ENCODE measurements at places on chromosomes 7 and 10.

DNA sequence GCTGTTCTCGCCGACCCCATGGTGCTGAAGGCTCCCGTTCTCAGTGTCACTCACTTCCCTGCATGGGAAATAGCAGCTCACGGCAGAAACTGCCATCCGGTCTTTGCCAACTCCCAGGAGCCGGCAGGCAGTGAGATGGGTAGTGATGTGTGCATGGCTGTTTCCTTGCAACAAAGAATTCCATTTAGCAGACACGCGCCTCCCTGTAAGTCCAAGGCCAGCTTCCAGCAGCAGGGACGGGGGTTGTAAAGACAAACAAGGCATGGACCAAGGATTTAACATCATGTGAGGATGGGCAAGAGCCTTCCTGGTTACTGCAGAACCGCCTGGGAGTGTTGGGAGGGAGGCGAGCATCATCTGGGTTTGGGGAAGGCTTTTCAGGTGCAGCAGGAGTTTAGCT, 273.1 kb downstream of the GLRX3 start:
- no peak for DNase-seq

DNA sequence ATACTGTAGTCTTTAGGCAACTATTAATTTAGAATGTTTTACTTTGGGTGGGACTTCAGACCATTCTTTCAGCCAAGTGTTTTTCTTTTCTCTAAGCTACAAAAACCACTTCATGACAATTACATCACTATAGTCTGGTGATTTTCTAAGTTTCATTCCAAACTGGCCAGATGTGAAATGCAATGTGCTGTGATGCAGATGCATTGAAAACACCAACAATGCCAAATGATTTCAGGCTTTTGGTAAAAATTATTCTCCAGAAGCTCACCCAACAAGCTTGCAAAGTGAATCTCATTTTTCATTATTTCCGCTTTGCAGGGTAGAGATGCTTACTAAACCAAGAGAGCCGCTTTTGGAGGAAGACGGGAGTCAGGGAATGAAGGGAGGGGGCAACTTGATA, 118.4 kb upstream of the ANK3 start:
- no peak for DNase-seq

DNA sequence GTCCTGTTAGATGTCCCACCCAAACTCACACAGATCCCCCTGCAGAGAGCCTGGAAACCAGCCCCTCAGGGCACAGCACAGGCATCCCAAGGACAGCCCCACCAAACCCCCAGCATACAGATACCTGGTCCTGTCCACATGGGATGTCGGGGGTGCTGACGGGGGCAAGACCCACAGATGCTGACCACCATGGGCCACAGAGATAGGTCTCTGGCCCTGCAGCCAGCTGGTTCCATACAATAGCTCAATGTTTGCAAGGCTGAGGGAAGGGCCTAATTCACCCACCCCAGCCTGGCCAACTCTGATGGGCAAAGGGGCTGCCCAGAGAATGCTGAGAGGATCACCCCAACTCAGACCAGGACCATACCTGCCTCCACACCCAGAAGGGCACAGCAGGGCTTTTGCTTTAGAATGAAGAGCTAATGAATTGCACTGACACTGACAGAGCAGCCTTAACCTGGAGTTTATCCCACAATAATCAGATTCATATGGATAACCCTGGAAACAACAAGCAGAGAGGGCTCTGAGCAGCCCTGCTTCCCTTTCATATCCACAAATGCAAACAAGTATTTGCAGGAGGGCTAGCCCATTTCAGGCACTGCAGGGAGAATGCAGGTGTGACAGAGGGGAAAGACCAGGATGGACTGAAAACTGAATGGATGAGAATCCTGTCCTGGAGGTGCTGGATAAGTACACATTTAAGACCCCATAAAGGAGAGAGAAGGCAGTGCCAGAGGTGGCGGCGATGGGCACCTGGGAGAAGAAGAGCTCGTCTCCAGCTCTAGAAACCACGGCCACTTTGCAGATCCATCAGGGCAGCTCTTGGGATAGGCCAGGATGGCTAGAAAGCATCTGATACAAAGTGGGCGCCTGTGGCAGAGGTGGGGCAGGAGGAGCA, 126.7 kb downstream of the TNS3 start:
- DNase-seq: no peak

DNA sequence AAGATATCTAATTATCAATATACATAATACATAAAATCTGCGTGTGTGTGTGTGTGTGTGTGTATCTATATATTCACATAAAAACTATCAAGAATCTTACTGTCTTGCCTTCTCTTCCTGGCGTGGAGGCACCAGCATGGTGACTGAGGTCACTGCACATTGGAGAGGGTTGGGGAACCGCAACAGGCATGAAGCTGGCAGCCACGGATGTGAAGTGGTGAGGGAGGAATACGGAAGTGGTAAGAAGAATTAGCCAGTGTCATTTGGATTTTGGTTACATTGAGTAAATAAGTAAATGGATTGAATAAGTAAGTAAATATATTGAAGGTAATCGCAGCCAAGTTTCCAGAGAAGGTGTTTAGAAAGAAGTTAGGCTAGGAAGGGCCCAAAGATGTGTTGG, 85.1 kb downstream of the TRIM24 start:
- DNase-seq: no peak

- DNase-seq: no peak
Observed at GRCh38 chr10:132249824-132250375, 57.9 kb downstream of the STK32C start.

- DNase-seq: no peak
Observed at GRCh38 chr7:112929421-112929820, 139.2 kb upstream of the TMEM168 start.

- DNase-seq: no peak
Observed at GRCh38 chr10:102629661-102630614, 14.3 kb upstream of the TRIM8 start.

- DNase-seq: no peak
Observed at GRCh38 chr10:5614155-5614721, 52.2 kb downstream of the ASB13 start.

DNA sequence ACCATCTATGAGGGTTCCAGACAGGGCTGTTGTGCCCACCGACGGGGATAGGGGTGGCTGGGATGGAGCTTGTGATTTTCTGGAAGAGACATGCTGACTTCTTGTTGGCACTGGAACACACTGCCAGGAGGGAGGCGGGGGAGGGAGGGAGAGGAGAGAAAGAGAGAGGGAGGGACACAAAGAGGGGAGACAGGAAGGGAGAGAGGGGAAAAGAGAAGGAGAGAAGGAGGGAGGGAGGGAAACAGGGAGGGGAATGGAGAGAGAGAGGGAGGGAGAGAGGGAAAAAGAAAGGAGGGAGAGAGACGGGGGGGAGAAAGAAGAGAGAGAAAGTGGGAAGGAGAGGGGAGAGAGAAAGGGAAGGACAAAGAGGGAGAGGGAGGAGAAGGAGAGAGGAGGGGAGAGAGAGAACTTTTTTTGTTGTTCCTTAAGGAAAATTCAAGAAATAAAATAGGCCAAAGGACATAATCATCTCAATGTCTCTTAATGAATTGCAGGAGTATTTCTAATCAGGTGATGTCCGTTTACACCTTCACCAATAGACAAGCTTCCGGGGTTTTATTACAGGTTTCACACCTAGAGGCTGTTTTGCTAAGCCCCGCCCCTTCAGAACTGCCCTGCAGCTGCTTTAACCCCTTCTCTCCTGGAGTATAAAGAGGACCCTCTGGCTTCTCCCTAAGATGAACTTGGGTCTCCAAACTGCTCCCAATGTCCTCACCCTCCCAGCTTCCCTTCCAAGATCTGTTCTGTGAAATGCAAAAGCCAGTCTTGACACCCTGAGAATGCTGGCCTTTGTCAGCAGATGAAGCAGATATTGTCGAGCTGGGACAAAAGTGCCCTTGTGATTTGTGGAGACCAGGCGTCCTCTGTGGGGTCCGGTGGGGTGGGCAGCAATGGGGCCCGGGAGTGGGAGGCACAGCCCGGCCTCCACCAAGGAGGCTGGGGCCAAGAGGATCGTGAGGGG, 82.0 kb upstream of the GTF2IRD1 start:
- DNase-seq: no peak

DNA sequence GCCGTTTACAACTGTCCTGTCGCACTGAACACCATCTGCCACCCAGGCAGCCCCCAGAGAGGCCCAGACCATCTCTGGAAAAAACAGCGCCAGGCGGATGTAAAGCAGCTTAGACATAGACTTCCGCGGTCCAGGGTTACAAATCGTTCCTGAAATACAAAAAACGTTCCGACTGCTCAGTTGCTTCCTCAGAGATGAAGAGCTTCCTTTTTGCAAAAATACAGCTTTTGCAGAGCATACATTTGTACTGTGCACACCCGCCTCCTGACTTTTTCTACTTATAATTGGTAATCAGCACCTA, 11.4 kb downstream of the DAGLB start:
- no peak for DNase-seq

- DNase-seq: peak; percentile 16
Observed at GRCh38 chr7:157501581-157501980, 164.8 kb downstream of the DNAJB6 start.

DNA sequence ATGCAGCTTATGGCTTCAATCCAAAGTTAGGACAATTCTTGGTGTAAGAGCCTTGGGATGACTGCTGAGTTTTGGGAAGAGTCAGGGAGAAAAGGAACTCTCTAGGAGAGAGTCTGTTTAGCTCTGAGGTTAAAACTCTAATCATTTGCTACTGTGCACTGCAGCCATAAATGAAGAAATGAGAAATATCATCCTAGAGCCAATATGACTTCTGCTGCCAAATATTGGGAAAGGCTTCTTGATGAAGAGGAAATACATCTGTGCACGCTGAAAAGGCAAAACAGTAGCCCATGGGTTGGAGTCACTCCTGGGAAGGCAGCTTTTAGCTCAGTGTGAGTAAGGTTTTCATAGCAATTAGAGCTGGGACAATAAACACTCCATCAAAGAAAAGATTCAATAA, 308.8 kb downstream of the SFMBT2 start:
- DNase-seq: no peak

GRCh38 chr7:34832020-34832419, 174.0 kb downstream of the NPSR1 start:
- no peak for DNase-seq

- no peak for DNase-seq
Observed at GRCh38 chr7:13551503-13551902, 438.0 kb downstream of the ETV1 start.

GRCh38 chr7:37081436-37081835, 357.1 kb upstream of the AOAH start:
- peak; percentile 9 for DNase-seq

GRCh38 chr7:16791905-16792698, 12.7 kb downstream of the AGR2 start:
- no peak for DNase-seq

- DNase-seq: no peak
Observed at GRCh38 chr7:70646536-70647248, 485.3 kb upstream of the GALNT17 start.

GRCh38 chr7:26648554-26648953, 215.8 kb downstream of the SKAP2 start:
- no peak for DNase-seq

GRCh38 chr10:77922566-77923179, 3.9 kb downstream of the DLG5 start:
- DNase-seq: no peak

GRCh38 chr7:98105942-98106544, 619 bp upstream of the LMTK2 start:
- DNase-seq: peak; percentile 5

- no peak for DNase-seq
Observed at GRCh38 chr10:4067931-4068561, 283.0 kb upstream of the KLF6 start.

- no peak for DNase-seq
Observed at GRCh38 chr7:77537136-77537777, at the start of gene PTPN12. TSS of gene PTPN12 (plus strand) at chr7:77537295. CDS start at chr7:77537547, 252 bp downstream.

- DNase-seq: no peak
Observed at GRCh38 chr10:56583316-56583715, 222.3 kb upstream of the ZWINT start.

DNA sequence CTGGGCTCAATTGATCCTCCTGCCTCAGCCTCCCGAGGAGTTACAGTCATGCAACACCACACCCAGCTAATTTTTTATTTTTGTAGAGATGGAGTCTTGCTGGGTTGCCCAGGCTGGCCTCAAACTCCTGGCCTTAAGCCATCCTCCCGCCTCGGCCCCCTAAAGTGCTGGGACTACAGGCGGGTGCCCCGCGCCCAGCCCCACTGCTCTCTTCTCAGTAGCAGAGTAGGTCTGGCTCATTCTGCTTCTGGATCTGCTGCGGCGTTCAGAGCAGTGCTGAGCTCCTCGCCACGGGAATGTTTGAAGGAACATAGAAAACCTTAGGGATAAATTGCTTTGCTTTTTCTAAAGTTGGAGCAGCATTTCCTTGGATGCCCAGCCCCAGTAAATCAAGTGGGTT, 27.4 kb downstream of the WIPI2 start:
- DNase-seq: no peak

- no peak for DNase-seq
Observed at GRCh38 chr10:100442548-100442947, 20.3 kb upstream of the WNT8B start.

GRCh38 chr10:44952779-44953231, 6.8 kb upstream of the RASSF4 start:
- DNase-seq: no peak

DNA sequence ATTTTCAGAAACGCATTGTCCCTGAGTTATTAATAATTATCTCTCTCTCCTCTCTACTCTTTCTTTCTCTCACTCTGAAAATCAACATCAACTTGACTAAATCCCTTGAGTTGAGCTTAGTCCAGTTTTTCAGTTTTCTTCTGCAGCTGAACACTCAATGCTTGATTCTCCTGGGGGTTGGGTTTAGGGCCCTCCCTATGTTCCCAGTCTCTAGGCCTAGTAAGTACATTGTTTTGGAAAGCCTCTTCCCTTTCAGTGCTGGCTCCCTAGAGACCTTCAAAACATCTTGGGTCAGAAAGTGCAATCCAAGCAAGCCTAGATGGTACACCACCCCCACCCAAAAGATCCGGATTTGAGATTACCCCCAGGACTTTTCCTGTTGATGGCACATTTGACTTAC, 488.5 kb downstream of the LRMDA start:
- DNase-seq: no peak
